ENCODE measurements at places on chromosomes 16 and 17. TPM values are rescaled to one million over a fixed set of nuclear protein-coding genes. Genes with fewer than 3 reads are reported as not detected.

YBX2 gene
- 1.5 TPM for total RNA-seq

KREMEN2 gene
- 3.0 TPM for total RNA-seq

GRCh38 chr16:23640615-23640930 is 537 bp downstream of the PALB2 start:
- no peak for DNase-seq

- DNase-seq, result peak; percentile 89
These were observed 722 bp upstream of the TIMP2 start for GRCh38 chr17:78925662-78926555.
